ENCODE measurements at places on chromosomes 12 and 14.

GRCh38 chr14:105019861-105020814, 745 bp downstream of the CDCA4 start:
- peak; percentile 32 for DNase-seq

GRCh38 chr14:100738704-100739131, 12.0 kb downstream of the DLK1 start:
- DNase-seq = no peak

DNA sequence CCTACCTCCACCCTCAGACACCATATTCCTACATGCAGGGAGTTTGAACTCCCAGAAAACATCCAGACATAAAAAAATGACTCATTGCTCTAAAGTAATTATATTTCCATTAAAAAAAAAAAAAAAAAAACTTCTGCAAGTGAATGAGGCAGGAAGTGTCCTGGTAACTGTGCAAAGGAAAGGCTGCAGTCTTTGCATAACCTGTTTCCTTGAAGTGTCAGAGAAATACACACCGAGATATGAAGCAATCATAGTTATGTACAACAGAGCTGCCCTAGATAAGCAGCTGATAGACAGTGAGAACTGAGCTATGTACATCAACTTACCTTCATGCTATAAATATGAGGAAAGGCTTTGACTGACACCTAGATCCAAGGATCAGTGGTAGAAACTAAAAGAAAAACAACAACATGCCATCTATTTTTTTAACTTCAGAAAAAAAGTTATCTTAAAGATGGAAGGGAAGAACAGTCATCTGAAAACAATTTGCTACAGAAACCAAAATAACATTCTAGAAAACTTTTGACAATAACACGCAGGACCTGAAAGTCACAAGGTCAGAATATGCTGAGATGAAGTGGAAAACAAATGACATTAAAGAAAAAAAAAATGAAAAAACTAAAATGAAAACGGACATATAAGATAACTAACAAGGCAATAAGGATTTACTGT, 263.2 kb downstream of the SEC23A start:
- no peak for DNase-seq

DNA sequence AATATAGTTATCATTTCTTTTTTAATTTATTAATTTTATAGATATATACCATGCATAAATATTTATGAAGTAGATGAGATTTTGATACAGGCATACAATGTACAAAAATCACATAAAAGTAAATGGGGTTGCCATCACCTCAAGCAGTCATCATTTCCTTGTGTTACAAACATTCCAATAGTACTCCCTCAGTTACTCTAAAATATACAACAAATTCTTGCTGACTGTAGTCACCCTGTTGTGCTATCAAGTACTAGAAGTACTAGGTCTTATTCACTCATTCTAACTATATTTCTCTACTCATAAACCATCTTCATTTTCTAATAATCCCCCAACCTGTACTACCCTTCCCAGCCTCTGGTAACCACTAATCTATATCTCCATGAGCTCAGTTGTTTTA, 432.6 kb upstream of the SYT1 start:
- DNase-seq = no peak

DNA sequence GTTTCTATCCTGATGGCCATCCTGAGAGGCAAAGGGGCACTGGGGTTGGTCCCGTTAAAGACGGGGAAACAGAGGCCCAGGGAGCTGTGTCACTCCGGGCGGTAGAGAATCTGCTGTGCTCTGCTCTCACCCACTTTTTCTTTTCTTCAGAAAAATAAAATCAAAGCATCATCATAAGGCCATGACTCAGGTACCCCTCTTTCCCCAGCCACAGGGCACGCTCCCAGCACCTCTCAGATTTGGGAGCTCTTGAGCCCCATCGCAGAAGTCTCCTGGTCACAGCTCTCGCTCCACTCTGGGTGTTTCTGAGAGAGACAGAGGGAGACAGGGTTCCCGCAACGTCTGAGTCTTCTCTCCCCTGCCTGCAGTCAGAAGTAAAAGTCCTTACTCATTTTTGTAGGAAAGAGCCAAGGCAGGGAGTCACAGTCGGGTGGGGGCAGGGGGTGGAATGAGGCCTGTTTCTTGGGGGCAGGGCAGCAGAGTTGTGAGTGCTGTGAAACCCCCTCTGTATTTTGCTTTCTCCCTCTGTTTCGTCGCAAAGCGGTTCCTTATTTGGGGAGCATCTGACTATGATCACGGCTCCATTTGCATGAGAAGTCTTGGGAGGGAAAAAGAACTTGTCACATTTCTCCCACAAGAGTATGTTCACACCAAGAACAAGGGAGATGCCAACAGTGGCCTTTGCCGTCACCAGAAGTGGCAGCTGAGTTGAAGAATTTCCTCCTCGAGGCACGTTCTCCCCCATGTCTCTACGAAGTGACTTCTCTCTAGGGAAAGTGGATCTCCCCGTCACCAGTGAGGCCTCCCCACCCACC, 139.0 kb downstream of the BCL11B start:
- DNase-seq = no peak

- no peak for DNase-seq
These were observed 73.7 kb upstream of the SFSWAP start for GRCh38 chr12:131636940-131637750.

GRCh38 chr12:43102546-43103264, 449.3 kb downstream of the ADAMTS20 start:
- DNase-seq = no peak

GRCh38 chr12:7219599-7220243, 30.2 kb downstream of the PEX5 start:
- DNase-seq = peak; percentile 48

- DNase-seq = no peak
These were observed 335.8 kb downstream of the FLRT2 start for GRCh38 chr14:85865701-85866100.

GRCh38 chr14:69079188-69079742, 73.7 kb downstream of the DCAF5 start:
- DNase-seq = no peak

DNA sequence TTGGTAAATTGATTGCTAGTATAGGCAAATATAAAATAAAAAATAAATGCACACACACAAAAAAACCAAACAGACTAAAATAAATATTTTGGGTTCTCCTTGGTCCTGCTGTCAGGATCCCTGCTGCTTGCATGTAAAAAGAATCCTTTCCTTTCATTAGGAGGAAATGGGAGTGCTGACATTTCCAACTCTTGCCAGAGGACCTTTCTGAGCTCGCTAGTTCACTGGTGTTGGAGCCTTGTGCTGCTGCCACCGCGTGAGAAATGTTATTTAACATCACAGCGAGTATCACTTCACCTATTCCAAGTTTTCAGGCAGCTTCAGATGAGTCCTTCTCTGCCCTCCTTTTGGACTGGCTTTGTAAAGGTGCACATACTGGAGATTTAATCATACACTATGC, 358.9 kb downstream of the NPAS3 start:
- DNase-seq = no peak

All from stimulated activated CD8-positive, alpha-beta memory T cell treated with anti-CD3 and anti-CD28 coated beads, Interleukin-15, amount 100 ng/mL, for 4 hours (primary cell).